ENCODE measurements at places on chromosomes 4 and X.

DNA sequence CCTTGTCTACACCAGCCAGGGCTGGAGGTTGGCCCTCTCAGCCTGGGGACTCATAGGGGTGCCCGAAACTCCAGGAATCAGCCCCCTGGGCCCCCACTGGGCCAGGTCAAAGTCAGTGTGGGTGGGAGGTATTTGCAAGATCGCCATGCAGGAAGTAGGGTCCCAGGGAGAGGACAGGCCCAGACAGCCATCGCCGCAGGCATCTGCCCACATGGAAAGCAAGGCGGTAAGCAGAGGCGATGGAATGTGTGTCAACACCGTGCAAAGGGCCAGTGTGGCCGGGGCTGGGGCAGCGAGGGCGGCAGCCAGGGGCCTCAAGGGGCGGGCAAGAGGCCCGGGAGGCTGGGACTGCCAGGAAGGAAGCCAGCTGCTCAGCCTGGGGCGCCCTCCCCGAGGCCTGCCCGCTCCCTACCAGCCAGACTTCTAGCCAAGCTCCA, 19.3 kb upstream of the DUSP9 start:
- DNase-seq, result no peak

DNA sequence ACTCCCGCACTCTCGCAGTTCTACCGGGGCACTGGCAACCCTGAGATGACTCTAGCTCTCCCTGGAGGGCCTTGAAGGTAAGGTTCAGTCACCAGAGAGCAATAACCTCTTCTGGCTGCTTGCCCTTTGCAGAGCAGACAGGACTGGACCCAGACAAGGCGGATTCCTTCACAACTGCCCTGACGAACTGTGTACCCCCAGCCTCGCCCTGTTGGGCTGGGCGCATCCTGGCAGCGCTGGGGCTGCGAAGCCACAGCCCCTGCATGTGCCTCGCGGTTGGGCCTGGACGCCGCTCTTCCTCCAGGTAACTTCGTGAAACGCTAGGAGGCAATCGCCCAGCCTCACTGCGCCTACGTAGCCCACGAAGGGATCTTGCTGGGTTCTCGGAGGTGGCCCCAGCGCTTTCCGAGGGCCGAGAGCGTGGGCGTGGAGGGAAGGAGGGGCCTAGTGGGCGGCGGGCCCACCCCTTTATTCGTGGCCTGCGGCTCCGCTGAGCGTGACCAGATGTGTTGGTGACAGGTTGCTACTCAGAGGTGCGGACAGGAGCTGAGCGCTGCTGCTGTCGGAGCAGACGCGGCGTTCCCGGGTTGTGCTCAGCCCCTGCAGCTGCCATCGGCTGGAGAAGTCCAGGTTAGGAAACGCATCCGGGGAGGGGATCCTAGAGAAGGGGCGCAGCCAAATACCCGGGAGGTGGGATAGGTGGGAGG, 1.9 kb upstream of the MAMLD1 start:
- DNase-seq, result no peak

DNA sequence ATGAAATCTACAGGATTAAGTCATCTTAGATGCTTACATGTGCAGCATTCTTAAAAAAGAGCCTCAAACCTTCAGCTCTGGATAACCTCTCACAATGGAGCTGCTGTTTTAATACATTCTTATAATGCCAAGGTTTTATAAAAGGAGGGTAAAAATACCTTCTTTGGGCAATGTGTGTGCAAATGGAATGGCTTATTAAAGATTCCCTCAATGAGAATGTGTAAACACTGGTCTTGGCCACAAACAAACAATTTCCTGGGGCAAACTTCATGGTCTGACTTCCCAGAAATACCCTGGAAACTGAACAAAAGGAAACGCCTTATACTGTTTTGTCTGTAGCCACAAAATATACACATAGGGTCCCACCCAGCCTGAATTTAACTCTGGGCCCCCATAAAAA, 148.6 kb upstream of the INTU start:
- DNase-seq, result no peak

DNA sequence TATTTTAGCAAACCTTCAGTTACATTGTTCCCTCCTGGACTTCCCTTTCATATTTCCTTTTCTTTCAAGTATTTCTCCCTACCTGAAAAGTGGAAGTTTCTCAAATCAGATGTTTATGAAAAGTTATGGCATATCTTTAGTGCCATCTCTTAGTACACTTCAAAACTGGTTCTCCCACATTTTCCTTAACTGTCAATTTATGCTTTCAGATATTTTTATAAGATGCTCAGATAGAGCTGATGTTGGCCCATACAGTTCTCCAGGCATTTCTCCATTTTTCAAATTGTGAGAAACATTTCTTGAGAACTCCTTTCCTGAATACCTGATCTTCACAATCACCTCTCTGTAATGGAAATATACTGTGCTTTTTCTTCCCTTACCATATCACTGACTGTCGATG, 32.5 kb upstream of the AP1AR start:
- DNase-seq, result no peak

DNA sequence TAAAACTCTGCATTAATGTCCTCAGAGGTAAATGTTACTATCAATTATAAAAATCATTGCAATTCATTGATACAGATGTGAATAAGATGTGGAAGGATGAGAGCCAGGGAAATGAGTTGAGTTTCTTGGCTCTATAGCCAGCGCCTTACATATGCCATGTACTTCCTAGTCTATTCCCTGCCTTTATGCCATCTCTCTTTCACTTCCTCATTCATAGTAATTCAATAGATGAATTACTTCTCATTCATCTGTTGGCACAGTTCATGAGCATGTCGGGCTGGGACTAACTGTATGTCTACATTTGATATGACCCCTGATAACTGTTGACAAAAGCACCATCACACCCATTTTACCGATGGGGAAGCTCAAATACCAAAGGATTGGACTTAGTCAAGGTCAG, 55.7 kb downstream of the LNX1 start:
- no peak for DNase-seq

DNA sequence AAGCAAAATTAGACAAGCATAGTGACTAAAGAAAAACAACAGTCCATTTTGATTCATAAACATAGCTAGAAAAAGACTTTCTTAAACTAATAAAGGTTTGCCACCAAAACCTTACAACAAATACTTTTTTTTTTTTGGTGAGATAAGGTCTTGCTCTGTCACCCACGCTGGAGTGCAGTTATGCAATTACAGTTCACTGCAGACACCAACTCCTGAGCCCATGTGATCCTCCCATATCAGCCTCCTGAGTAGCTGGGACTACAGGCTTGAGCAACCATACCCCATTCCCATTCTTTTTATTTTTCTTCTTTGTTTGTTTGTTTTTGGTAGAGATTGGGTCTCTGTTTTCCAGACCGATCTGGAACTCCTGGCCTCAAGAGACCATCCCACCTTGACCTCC, 247.2 kb upstream of the ADGRL3 start:
- DNase-seq, result no peak

GRCh38 chrX:102697494-102697893, 14.8 kb upstream of the GPRASP2 start:
- no peak for DNase-seq

DNA sequence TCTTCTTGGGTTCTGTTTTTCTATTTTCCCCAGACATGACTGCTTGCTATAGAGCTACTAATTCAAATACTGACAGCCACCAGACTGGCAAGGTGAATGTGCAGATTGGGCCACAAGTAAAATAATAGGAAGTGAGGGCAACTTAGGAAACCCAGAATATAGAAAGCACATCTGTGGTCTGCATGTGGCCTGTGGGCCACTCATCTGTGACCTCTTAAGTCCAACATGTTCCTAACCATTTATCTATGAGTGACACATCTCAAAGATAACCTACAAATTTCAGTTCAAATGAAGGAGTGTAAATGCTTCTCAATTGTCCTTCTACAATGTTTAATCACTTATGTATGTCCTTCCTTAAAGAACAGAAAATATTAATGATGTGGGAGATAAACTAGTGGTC, 128.9 kb downstream of the REELD1 start:
- DNase-seq, result no peak

- no peak for DNase-seq
Measured at GRCh38 chrX:153370293-153371055, 30.7 kb downstream of the PNMA6E start.

GRCh38 chr4:18463987-18464559, 442.5 kb upstream of the LCORL start:
- no peak for DNase-seq

- no peak for DNase-seq
Measured at GRCh38 chr4:7124689-7125442, 57.0 kb upstream of the GRPEL1 start.

- no peak for DNase-seq
Measured at GRCh38 chrX:140715787-140716186, 6.2 kb downstream of the LINC00632 start.

DNA sequence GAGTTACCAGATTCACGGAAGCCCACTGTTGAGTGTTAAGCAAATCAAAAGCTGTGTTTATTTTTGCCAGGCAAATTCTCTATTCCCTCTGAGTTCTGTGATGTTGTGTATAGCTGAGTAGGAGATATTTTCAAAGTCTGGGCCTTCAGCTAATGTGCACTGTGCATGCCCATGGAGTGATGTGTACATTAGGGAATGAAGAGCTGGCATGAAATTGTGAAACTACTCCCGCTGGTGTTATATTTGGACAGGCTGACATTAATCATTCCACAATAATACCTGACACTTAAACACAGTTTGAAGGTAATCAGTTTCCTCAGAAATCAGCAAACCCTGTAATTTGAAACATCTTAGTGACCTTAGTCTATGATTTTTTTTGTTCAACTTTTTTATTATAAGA, 88.1 kb upstream of the MBNL3 start:
- no peak for DNase-seq

DNA sequence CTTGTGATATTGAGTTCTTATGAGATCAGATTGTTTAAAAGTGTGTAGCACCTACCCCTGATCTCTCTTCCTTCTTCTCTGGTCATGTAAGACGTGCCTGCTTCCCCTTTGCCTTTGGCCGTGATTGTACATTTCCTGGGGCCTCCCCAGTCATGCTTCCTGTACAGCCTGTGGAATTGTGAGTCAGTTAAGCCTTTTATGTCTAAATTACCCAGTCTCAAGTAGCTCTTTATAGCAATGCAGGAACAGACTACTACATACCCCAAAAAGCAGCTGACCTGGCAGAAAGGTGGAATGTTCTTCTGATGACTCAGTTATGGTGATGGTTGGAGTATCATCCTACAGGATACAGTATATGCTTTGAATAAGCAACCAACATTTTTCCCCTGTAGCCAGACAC, 11.4 kb upstream of the MCUB start:
- DNase-seq, result no peak

DNA sequence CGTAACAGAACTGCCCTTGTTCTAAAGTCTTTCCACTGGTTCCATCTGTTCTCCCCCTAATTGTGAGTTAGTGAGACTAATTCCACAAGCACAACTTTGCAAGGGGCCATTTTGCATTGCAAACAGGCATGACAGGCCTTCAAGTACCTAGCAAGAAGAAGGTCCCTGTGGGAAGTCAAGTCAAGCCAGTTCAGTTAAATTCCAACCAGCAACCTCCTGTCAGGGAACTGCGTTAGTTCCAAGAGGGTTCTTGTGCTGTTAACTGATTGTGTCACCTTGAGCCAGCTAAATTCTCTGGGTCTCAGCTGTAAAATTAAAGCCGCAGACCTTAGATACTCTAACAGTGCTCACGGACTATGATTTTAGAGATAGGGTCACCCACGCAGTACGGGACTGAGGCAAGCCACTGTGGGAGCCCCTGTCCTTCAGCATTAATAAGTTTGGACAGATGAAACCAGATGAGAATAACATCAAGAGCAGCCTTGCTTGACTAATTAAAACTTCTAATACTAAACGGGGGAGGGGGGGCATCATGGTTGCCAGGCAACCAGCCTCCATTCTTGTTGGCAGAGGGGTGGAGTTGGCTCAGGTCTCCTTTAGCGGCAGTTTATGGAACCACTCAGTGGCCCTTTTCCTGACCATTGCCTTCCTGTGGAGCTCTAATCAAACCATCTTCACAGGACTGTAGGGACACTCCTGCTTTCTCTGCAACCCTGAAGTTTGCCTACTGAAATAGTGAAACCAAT, 24.1 kb upstream of the TMEM150C start:
- no peak for DNase-seq

DNA sequence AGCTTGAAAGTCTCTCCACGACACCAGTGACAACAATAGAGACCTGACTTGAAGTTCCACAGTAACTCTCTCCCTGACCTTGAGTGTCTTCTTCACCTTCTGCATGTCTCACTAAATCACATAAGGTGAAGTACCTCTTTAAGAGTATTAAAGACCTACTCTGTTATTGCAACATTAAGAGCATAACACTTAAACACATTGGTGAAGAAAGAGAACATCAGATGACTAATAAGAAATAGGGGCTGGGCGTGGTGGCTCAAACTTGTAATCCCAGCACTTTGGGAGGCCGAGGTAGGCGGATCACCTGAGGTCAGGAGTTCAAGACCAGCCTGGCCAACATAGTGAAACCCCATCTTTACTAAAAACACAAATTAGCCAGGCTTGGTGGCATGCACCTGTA, 33.9 kb upstream of the MAPK10 start:
- DNase-seq, result no peak

Data from NCI-H774 (cell line).